ENCODE measurements at places on chromosomes 12 and 14.

DNA sequence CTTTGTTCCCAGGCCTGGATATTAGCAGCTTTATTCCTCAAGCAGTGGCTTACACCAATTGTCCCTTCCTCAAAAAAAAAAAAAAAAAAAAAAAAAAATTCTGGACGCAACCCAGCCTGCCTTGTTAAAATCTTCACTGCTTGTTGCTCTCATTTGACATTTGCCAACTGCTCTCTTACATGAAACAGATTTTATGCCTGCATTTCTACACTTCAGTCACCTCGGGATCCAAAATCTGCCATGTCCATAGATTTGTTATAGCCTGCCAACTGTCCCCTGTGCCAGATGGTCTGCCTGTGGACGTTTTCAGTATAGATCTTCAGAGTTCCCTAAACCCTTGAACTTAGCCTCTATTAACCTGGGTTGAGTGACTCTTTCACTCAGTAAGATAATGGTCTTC is 651.5 kb downstream of the FSCB start:
- DNase-seq = no peak

DNA sequence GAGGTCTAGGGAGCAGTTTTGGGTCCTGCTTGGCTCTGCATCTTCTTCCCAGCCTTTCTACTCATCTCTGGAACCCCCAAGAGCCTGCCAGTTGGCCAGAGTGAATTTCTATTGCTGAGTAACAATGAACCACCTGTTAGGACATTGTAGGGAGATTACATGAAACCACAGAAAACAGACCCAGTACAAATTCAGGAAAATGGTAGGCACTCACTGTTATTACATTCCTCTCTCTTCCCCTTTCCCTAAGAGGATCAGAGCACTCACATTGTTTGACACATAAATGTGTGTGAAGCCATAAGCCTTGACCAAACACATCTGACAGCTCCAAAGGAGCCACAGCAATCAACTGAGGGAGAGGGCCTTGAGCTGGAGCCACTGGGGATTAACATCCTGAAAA is 216.1 kb downstream of the TMEM132D start:
- no peak for DNase-seq

- DNase-seq = no peak
These were observed 106.2 kb upstream of the RPH3A start for GRCh38 chr12:112685321-112685720.

GRCh38 chr12:81295251-81295650 is 217.4 kb downstream of the ACSS3 start:
- DNase-seq = no peak

DNA sequence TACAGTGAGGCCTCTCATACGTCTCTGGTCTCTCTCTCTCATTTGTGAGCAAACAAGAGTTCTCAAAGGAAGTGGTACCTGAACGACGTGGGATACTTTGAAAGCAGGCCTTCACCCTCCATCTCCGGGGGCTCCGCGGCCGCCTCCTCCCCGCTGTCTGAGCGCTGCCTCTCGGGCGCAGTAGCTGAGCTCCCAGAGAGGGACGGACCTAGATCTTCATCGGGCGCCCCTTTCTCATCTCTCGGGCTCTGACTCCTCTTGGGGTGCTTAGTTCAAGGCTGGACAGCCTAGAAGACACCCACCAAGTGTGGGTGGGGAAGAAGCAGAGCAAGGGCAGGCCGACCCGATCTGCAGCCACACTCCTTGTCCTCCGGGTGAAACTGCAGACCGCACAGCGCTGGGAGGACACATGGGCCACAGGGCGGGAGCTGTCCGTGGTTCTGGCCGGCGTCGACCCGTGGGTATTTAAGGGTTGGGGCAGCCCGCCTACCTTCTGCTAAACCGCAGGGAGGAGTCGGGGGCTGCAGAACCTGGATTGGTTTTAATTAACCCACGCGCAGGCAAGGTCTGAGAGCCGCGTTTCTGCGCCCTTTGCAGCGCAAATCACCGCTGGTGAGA is 92.7 kb downstream of the PAH start:
- DNase-seq = no peak

- no peak for DNase-seq
These were observed 268.3 kb downstream of the VRK1 start for GRCh38 chr14:97065305-97066067.

- no peak for DNase-seq
These were observed 232.8 kb downstream of the SLC2A13 start for GRCh38 chr12:39873065-39873464.
